ENCODE measurements at places on chromosomes 16 and 17.

DNA sequence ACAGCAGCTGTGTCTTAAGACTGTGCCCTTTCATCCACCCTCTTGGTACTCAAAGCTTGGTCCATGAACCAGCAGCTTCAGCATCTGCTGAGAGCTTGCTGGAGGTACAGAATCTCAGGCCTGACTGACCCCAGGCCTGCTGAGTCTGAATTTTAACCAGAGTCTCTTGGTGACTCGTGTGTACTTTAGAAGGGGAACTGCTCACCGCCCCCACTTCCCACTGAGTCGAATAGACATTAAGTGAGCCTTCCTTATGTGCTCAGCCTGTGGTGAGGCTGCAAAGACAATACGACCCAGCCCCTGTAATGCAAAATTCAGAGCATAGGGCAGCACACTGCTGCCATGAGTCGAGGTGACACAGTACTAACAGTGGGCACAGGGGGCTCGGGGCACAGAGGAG is 662.8 kb downstream of the WWOX start:
- H3K36me3 ChIP-seq: no peaks in the 10 kb centered on the region
- peak overlapping the region; percentile 22 for H3K27ac ChIP-seq
- DNase-seq: no peak
- H3K4me1 ChIP-seq: peaks cover 9% of the 10 kb centered on the region
- no peaks in the 10 kb centered on the region for H3K27me3 ChIP-seq

DNA sequence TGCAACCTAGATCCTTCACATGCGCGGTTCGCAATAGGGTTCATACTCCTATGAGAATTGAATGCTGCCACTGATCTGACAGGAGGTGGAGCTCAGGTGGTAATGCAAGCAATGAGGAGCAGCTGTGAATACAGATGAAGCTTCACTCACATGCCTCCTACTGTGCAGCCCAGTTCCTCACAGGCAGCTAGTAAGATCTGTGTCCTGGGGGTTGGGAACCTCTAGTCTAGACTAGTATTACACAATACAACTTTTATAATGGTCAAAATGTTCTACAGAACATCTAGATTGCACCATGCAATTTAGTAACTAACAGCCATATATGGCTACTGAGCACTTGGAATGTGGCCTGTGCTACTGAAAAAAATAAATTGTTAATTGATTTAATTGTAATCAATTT is 26.7 kb downstream of the ABCA5 start:
- no peaks in the 10 kb centered on the region for H3K4me1 ChIP-seq
- H3K4me3 ChIP-seq: no peak overlapping the region
- H3K27ac ChIP-seq: no peak overlapping the region
- no peak for DNase-seq

DNA sequence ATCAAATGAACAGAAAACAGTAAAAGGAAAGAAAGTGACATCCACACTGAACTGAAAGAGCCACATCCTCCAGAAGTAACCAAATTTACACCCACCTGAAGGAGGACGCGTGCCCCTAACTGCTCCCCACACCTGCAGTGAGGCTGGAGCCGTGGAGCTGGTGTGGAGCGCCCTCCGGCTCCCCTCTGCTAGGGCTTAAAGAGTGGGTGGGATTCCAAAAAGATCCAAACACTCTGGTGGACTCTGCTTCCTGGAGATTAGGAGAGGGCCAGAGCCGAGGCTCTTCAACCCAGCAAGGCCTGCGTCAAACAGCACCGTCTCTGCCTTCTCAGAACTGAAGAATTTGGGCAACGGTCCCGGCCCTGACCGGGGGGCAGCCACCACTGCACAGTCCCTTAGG is 15.2 kb downstream of the CCDC40 start:
- H3K4me1 ChIP-seq: peaks cover 18% of the 10 kb centered on the region
- no peak for DNase-seq
- H3K27ac ChIP-seq: no peak overlapping the region
- peaks cover 4% of the 10 kb centered on the region for H3K27me3 ChIP-seq

GRCh38 chr16:58176608-58177352 is 21.1 kb downstream of the CSNK2A2 start:
- DNase-seq: no peak
- peaks cover 66% of the 10 kb centered on the region for H3K36me3 ChIP-seq
- H3K27me3 ChIP-seq: no peaks in the 10 kb centered on the region
- H3K4me1 ChIP-seq: no peaks in the 10 kb centered on the region
- H3K27ac ChIP-seq: no peak overlapping the region
- no peak overlapping the region for H3K4me3 ChIP-seq

DNA sequence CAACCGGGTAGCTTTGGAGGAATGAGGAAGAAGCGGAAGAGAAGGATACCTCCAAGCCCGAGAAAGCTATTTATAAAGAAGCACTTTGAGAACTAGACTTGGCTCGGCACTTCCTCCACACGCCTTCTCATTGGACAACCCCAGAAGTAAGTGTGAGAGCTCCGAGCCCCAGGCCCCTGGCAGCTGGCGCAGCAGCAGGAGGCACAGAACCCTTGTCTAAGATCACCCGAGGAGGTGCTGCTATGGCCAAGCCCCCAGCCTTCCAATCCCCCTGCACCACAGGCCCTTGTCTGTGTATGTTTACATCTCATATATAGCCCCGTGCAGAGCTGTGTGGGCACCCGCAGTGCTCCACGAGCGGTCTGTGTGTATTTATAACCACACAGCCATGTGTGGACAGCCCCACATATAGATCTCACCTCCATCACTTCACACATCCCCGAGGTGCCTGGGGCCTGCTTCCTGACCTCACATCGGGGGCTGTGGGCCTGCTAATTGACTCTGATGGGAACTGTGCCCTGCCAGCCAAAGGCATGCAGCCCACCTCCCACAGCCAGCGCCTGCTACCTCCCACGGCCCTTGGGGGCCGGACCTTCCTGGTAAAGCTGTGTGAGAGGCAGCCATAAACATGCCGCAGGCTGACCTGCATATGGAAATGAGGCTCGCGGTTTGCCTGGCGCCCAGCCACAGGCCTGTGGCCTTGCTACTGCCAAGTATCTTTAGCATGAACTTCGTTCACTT is 96.1 kb downstream of the C17orf67 start:
- no peaks in the 10 kb centered on the region for H3K36me3 ChIP-seq
- peaks cover 2% of the 10 kb centered on the region for H3K27me3 ChIP-seq
- H3K27ac ChIP-seq: no peak overlapping the region
- DNase-seq: peak; percentile 16
- H3K4me3 ChIP-seq: no peak overlapping the region

DNA sequence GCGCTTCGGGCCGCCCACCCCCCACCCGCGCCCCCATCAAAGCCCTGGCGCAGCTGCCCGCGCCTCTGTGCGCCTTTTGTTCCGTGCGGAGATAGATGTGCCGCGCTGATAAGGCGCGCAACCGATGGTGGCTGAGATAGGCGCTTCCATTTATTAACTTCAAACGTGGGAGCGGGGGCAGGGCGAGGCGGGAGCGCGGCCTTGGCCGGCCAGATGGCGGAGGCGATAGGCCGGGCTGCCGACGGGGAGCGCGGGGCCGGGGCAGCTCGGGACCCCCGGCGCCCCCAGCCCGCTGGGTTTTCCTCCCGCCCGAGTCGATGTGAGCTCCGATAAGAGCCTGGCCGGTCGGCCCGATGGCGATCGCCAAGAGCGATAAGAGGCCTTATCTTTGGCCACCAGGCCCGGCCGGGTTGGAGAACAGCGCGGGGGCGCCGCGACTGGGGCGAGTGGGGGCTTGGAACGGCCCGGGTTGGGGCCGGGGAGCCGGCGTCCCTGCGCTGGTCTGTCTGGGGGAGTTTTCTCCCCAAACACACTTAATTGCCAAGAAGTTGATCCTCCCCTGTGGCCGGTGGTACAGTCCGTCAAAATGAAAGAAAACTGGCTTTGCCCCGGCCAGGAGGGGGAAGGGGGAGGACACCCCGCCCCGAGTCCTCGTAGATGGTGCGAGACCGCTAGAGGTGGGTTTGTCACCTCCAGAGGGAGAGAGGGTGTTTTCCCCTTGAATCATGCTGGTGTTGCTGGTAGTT is 2.7 kb downstream of the ZFPM1 start:
- H3K36me3 ChIP-seq: no peaks in the 10 kb centered on the region
- no peak overlapping the region for H3K27ac ChIP-seq
- DNase-seq: peak; percentile 60
- H3K27me3 ChIP-seq: peaks cover 44% of the 10 kb centered on the region
- peaks cover 14% of the 10 kb centered on the region for H3K4me1 ChIP-seq

DNA sequence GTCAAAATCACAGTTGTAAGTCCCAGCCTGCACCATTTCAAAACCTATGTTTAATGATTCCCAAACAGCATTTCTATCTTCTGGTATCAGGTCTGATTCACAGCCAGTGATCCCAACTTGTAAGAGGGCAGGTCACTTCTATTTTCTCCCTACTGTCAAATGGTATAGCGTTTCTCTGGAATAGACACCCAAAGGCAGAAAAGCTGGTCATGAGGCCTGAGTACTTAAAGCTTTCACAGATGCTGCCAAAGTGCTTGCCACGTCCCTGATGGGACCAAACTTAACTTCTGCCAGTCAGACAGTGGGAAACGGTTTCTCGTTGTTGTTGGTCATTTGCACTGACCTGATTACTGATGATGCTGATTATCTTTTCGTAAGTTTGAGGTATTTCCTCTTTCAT is 43.4 kb downstream of the CYTH1 start:
- H3K27ac ChIP-seq: no peak overlapping the region
- H3K36me3 ChIP-seq: no peaks in the 10 kb centered on the region
- no peak overlapping the region for H3K4me3 ChIP-seq
- peaks cover 46% of the 10 kb centered on the region for H3K4me1 ChIP-seq
- no peak for DNase-seq

GRCh38 chr17:2040219-2040827 is 1.5 kb upstream of the OVCA2 start:
- peaks cover 34% of the 10 kb centered on the region for H3K36me3 ChIP-seq
- peaks cover 12% of the 10 kb centered on the region for H3K27me3 ChIP-seq
- H3K4me1 ChIP-seq: peaks cover 45% of the 10 kb centered on the region
- no peak overlapping the region for H3K27ac ChIP-seq

DNA sequence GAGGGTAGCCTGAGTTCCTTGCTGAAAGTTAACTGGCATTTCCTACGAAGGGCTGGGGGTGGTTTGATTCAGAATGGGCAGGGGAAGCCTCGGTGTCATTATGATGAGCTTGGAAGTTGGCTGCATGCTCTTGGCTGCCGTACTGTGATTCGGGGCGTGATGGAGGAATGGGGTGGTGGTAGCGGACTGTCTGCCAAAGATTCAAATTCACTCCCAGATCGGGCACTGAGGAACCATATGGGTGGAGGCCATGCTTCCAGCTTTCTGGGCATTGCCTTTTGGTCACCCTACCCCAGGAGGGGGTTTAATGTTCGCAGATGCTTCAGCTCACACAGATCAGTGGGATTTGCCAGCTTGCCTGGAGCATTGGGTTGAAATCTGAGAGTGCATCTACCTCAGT is 492.8 kb upstream of the EEF2KMT start:
- no peak for DNase-seq
- peaks cover 8% of the 10 kb centered on the region for H3K4me1 ChIP-seq
- no peak overlapping the region for H3K27ac ChIP-seq
- no peak overlapping the region for H3K4me3 ChIP-seq
- H3K27me3 ChIP-seq: peaks cover 3% of the 10 kb centered on the region

- peaks cover 10% of the 10 kb centered on the region for H3K4me1 ChIP-seq
- no peak overlapping the region for H3K27ac ChIP-seq
- H3K4me3 ChIP-seq: no peak overlapping the region
- no peak for DNase-seq
- H3K27me3 ChIP-seq: peaks cover 2% of the 10 kb centered on the region
- peaks cover 61% of the 10 kb centered on the region for H3K36me3 ChIP-seq
Observed at GRCh38 chr17:80017226-80018010, 18.3 kb downstream of the TBC1D16 start.

- no peak overlapping the region for H3K4me3 ChIP-seq
- H3K36me3 ChIP-seq: peaks cover 42% of the 10 kb centered on the region
- H3K4me1 ChIP-seq: peaks cover 23% of the 10 kb centered on the region
- H3K27ac ChIP-seq: no peak overlapping the region
Observed at GRCh38 chr17:29633886-29634285, 11.2 kb upstream of the CORO6 start.

DNA sequence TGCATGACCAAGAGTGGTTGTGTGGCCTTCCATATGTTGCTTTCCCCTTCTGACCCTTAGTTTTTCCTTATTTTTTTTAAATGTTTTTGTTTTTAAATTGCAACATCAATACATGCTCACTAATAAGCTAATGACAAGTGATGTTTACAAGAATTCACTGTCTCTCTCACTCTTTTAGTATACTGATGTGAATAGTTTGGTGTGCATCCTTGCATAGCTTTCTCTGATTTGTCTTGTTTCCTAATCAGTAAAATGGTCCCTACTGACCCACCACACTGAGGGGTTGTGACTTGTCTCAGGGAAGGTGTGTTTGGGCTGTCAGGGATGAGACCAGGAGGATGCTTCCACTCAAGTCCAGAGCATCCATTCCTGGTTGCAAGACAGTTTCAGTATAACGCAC is 26.0 kb downstream of the CIITA start:
- H3K27ac ChIP-seq: no peak overlapping the region
- H3K36me3 ChIP-seq: no peaks in the 10 kb centered on the region
- peaks cover 9% of the 10 kb centered on the region for H3K27me3 ChIP-seq
- DNase-seq: no peak
- H3K4me3 ChIP-seq: no peak overlapping the region
- no peaks in the 10 kb centered on the region for H3K4me1 ChIP-seq

GRCh38 chr16:76157629-76158028 is 119.6 kb upstream of the CNTNAP4 start:
- no peak for DNase-seq
- H3K27me3 ChIP-seq: peaks cover 5% of the 10 kb centered on the region
- H3K36me3 ChIP-seq: no peaks in the 10 kb centered on the region
- H3K4me3 ChIP-seq: no peak overlapping the region
- no peak overlapping the region for H3K27ac ChIP-seq
- H3K4me1 ChIP-seq: no peaks in the 10 kb centered on the region

- DNase-seq: no peak
- H3K4me1 ChIP-seq: peaks cover 22% of the 10 kb centered on the region
- no peak overlapping the region for H3K27ac ChIP-seq
Observed at GRCh38 chr17:35148144-35148543, 527 bp downstream of the UNC45B start.

- H3K27me3 ChIP-seq: peaks cover 16% of the 10 kb centered on the region
- no peak overlapping the region for H3K4me3 ChIP-seq
Observed at GRCh38 chr17:34360601-34361270, 2.3 kb downstream of the CCL1 start.

DNA sequence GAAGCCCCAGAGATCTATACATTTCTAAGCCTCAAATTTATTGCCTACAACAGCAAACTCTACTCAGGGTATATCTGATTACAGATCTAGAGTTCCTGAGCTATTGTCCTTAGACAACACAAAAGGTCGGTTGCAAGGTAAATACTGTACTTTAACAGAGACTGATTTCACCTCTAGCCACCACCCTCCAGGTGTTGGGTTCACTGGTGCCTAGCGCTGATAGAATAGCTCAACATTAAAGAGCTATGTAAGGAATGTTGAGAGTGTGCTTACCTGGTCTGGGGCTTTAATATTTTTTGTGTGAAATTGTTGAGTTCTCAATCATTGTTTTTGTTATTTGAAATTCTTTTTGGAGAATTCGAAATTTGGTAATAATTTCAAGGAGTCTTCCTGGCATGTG is 277.0 kb upstream of the PSMD7 start:
- peaks cover 3% of the 10 kb centered on the region for H3K27me3 ChIP-seq
- DNase-seq: no peak
- no peaks in the 10 kb centered on the region for H3K36me3 ChIP-seq
- H3K4me1 ChIP-seq: peaks cover 1% of the 10 kb centered on the region
